ENCODE measurements at places on chromosomes 5 and 9.

GRCh38 chr9:26426551-26427131 lies 466.0 kb downstream of the CAAP1 start:
- peak; percentile 17 for DNase-seq

- no peak for DNase-seq
These were observed 302.3 kb downstream of the ARL15 start for GRCh38 chr5:54007827-54008777.

- DNase-seq: no peak
These were observed 45.2 kb upstream of the SEMA4D start for GRCh38 chr9:89543111-89543510.

- no peak for DNase-seq
These were observed 816.1 kb downstream of the TLE4 start for GRCh38 chr9:80387828-80388227.

DNA sequence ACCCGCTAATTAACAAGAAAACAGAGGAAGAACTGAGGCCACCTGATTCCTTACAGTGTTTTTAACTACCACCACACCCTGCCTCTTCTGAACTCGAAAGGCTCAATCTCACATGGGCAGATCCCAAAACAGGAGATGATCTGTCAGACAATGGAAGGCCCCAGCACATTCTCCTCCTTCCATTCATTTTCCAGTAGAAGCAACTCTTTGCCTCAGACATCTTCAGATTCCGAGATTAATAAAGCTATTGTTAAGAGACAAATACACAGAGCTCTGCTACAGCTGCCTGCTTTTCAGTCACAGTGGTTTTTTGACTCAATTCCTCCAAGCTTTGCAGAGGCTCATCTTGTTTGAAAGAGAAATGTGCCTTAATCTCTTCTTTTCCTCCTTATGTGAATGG lies 127.2 kb upstream of the ADAMTSL1 start:
- no peak for DNase-seq

DNA sequence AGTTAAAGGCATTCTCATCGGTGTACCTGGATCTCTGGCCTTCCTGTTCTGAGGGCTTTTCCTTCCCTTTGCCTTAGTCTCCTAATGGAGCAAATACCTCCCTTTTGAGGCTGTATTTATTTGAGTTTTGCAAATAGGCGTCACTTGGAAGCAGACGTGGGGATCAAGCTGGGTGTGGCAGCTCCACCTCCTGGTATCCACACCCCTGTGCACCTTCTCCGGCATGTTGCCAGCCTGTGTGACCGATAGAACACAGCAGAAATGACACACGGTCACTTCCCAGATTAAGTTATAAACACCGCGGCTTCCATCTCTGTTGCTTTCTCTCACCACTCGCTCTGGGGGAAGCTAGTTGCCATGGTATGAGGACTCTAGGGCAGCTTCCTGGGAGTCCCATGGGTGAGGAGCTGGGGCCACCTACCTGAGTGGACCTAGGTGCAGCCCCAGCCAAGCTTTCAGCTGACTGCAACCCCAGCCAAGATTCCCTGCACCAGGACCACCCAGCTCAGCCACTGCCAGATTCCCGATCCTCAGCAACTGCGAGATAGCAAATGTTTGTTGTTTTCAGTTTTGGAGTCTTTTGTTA lies 214.4 kb upstream of the MVB12B start:
- no peak for DNase-seq

GRCh38 chr5:21806943-21807342 lies 1046.2 kb downstream of the CDH12 start:
- DNase-seq: no peak

DNA sequence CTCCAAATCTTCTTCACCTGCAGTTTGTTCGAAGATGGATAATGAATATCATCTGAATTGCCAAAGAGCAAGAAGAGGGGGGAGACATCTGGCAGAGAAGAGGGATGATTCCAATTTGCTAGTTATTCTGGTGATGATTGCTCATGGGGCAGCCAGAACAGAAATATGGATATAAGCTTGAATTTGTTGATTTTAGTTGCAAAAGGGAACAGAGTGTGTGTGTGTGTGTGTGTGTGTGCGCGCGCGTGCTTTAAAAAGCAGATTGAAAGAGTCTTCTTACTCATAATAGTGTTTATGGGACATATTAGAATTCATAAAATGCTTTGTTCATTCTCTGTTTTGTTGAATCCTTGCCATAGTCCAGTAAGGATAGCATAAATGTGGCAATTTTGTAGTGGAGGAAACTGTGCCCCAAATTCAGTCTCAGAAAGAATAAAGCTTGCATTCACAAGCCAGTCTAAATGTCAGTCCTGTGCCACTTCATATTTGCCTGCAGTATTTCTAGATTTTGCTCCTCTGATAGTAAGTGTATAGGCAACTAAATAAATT lies 436.3 kb upstream of the KLF4 start:
- DNase-seq: no peak

DNA sequence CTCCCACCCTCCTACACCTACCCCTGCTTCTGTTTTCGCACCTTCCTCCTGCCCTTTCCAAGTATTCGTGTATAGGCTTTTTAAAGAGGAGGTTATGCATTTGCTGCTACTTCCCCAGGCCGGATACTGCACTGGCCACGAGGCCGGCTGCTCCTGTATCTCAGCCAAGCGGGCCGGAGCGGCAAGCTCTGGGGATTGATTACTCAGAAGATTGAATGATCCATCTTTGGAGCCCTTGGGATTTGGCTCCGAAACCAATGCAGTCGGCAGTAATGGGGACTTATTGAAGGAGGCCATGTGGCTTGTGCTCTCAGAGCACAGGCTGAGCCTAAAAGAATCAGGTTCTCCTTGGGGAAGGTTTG lies 405.3 kb downstream of the TLE4 start:
- no peak for DNase-seq

DNA sequence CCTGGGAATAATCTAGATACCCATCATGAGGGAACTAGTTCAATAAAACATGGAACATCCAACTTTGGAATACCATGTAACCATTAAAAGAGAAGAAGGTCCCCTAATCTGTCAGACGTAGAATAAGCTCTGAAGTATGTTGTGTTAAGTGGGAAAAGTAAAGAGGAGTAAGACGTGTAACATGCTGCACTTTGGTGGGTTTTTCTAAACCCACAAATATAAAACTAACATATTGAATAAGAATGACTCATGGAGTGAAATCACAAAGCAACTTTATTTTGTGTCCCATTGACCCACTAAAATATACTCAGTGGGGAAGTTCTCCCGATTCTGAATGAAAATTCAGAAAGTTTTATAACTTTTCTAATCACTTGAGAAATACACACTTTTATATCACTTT lies 67.9 kb upstream of the PIK3R1 start:
- no peak for DNase-seq

DNA sequence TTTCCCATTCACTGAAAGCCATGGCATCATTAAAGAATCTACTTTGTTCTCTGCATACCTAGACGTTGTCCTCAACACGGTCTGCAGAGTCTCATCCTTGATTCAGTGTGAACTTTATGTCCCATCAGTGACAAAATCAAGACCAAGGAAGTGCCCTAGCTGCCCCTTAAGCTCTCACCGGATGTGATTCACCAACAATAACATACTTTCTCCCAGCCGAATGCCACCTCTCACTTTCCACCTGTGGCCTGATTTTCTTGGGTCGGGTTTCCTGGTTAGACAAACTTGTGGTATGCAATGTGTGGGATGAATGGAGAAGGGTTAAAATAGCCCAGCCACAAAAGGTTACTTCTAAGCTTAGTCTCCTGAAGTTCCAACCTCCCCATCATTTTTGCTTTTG lies 145.3 kb upstream of the PAPPA start:
- DNase-seq: no peak

DNA sequence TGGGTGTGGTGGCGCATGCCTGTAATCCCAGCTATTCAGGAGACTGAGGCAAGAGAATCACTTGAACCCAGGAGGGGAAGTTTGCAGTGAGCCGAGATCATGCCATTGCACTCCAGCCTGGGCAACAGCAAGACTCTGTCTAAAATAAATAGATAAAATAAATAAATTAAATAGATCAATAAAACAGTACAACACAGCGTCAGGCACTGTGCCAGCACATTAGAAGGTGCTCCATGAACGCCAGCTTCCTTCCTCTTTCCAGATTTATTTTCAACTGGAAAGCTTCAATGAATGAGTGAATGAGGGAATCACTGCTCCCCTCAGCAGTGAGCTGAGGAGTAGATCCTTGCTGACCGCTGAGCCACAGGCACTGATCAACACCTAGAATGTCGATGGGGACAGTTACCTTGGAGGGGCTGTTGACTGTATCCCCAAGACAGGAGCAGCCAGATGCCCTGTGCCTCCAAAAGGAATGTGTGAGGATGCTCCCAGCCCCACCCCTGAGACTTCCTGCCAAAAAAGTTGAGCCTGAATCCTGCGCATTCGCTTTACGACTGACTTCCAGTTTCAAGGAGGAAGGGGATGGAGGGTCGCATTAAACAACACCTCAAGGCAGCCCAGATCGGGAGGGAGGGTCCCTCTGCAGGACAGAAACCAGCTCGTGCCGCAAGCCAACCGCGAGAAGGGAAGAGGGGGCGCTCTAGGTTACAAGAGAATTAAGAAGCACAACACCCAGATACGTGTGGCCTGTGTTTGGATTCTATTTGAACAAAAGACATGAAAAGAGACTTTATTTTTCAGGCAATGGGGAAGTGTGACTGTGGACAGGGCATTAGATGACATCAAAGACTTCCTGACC lies 54.0 kb upstream of the CNOT6 start:
- DNase-seq: no peak

- no peak for DNase-seq
These were observed 33.2 kb upstream of the DMXL1 start for GRCh38 chr5:119037496-119038215.

DNA sequence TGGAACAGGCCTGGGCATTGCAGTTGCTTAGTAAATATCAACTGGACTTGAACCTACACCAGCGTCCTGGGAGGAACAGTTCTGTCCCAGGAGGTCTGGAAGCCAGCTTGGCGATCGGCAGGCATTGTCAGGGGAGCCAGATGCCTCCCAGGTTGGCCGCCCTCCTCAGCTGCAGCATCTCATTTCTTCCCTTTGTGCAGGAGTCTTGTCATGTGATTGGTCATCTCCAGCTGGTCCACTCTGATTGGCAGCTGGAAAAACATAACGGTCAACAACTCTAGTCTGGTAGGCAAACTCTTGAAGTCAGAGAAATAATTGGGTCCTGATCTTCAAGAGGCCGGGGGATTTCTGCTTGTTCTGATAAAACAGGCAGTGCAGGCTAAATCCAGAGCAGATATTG lies 29.6 kb upstream of the NCS1 start:
- DNase-seq: no peak

DNA sequence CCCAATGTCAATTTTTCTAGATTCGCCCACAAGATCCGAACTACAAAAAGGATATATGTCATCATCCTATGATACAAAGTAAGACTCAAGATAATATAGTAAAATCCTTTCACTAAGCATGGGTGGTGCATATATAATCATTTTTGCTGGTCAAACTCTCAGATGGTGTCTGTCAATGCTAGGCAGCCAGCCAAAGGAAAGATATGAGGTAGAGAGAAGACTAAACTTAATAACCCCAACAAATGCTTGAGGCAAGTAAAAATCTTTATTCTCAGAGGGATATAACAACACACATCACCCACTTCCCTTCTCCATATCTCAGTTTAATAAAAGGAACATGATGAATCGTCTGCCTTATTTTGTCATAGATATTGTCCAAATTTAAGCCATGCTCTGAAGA lies 841.2 kb upstream of the DMAC1 start:
- no peak for DNase-seq

DNA sequence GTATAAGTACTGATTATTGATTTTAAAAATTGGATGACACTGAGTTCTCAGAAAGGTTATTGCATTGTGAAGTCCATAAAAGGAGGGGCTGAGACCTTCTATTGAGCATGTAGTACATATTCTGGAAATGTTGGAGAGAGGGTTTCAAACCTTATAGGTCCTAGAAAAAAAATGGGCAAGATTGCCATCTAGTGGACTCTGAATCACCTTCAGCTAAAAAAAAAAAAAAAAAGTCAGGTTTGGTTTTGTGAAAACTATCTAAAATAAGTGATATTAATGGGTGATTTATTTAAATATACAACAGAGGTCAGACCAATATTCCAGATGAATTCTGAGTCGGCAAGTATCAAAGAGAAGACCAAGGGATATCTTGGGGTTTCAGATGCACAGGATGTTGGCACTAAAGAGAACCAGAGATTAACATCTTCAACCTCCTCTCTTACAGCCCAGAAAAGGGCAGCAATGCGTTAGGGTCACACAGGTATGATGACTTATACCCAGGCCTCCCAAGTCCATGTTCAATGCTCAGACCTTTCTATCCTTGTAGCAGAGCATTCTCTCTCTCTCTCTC lies 109.8 kb upstream of the NMUR2 start:
- no peak for DNase-seq

- DNase-seq: no peak
These were observed 28.1 kb downstream of the SLIT3 start for GRCh38 chr5:169272731-169273427.

GRCh38 chr5:749101-749670 lies 35.3 kb downstream of the ZDHHC11B start:
- no peak for DNase-seq

- no peak for DNase-seq
These were observed 145.6 kb downstream of the XRCC4 start for GRCh38 chr5:83222906-83223305.

DNA sequence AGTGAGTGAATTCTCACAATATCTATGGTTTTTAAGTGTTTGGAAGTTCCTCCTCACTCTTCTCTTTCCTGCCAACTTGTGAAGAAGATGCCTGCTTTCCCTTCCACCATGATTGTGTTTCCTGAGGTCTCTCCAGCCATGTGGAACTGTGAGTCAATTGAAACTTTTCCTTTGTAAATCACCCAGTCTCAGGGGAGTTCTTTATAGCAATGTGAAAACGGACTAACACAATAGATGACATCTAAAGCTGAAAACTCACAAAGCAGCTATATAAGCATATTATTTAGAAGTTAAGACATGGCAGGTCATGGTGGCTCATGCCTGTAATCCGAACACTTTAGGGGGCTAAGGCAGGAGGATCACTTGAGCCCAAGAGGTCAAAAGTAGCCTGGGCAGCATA lies 130.2 kb downstream of the ARRDC3 start:
- no peak for DNase-seq

DNA sequence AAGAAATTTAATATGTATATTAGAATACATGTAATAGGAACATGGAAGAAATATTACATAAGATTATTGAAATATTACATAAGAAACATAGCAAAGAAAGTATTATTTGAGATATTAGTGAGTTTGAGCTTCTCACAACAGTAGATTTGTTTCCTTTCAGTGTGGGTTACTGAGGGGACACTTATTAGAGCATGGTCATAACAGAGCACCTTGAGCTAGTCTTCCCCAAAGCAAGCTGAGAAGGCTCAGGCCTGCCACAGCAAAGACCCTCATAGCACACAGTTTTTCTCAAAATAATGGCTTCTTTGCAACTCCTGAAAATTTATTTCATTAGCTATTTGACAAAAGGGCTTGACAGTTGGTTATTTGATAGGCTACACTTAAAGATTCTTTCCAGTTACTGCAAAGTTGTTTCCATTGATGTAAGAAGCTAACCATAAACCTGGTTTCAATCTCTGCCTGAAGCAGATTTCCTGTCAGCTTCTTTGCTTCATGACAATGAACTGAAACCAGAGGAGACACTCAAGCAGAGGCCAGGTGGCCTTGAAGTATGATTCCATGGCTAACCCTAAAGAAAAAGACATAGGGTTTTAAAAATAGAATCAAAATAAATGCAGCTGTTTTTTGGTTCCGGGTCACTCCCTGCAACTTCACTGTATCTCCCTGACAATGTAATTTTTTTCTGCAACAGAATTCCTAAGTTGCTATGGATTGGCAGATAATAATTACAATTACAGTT lies 68.6 kb downstream of the ERMP1 start:
- DNase-seq: no peak

- DNase-seq: no peak
These were observed 178.7 kb downstream of the FSTL4 start for GRCh38 chr5:133433641-133434040.

- DNase-seq: no peak
These were observed 13.6 kb upstream of the ERMP1 start for GRCh38 chr9:5846501-5846921.
